ENCODE measurements at places on chromosomes 6 and 20.
A peak's percentile ranks its signal among the peaks of the same experiment; 100 is the strongest.

GRCh38 chr20:25584905-25585704 is at the start of gene NINL:
NINL (minus strand) TSS chr20:25585531; CDS start chr20:25526587, 58,944 bp downstream.
- peak; percentile 19 for DNase-seq

- no peak for DNase-seq
These were observed 95.8 kb downstream of the DHX35 start for GRCh38 chr20:39057911-39058310.

DNA sequence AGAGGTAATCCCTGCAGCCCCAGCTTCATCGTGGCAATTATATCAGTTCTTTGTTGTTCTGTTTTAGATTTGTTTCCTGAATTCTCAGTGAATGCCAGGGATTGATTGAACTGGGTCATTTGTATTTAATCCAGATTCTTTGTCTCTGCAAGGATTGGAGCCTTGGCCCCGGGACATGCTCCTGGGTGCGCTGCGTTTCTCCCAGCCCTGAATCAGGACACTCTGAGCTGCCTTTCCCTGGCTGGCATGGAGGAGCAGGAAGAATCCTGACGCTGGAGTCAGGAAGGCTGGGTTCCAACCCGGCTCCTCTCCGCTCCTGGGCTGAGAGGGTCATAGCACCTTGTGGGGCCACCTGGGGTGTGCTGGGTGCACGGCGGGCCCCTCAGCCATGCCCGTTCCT is 545.6 kb downstream of the QKI start:
- no peak for DNase-seq

- no peak for DNase-seq
These were observed 30.3 kb downstream of the NUDT3 start for GRCh38 chr6:34362176-34362575.
